ENCODE measurements at places on chromosomes 7 and 10. TPM values are rescaled to one million over a fixed set of nuclear protein-coding genes. Genes with fewer than 3 reads are reported as not detected.

The GDF2 gene
- total RNA-seq: not detected

The PRKG1 gene
- total RNA-seq: not detected

The OR6V1 gene
- total RNA-seq: not detected

The ZNF727 gene
- 0.46 TPM for total RNA-seq

The IDI2 gene
- not detected for total RNA-seq

The ZNF804B gene
- total RNA-seq: not detected

DNA sequence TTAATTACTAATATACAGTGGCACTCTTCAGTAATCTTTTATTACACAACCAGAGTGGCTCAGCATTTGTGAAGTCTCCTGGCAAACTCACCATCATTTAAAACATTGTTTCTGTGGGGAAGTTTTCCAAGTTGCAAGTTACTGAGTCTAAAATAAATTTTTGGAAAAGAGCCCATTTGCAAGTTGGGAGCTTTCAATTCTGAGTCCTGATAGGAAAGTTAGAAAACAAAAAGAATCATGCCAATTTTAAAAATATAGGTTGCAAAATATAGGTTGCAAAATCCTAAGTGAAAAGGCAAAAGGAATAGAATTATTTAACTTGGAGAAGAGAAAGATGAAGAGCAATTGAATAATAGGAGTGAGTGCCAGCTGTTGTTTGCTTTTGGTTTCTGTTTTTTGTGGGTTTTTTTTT is 378.8 kb upstream of the C7orf33 start:
- no peaks in the 10 kb centered on the region for H3K36me3 ChIP-seq
- no peak for DNase-seq
- no peaks in the 10 kb centered on the region for H3K4me1 ChIP-seq
- no peak overlapping the region for H3K4me3 ChIP-seq

DNA sequence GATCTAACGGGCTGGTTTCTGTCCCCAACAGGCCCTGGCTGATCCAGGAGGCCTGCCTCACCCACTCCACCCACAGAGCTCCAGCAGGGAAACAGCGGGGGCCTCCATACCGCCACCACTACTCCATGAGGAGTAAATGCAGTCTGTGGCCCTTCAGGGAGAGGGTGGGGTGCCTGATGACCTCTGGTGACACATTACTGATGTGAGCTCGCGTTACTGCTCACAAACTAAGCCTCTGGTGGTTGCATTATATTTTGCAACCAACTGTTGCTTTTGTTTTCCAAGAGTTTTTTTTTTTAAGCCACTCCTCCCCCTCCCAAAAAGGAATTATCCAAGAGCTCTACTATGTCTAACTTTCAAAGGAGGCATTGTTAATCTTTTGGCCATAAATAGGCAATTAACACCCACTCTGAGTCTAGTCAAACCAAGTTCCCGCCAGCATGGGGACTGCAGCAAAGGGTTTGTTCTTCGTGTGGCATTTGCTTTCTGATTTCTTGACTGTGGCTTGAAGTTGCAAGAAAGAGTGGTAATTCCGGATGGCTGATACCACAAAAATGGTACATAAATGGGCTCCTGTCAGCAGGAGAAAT is 72.6 kb downstream of the FAM53B start:
- H3K4me3 ChIP-seq: no peak overlapping the region
- no peaks in the 10 kb centered on the region for H3K27me3 ChIP-seq
- peaks cover 60% of the 10 kb centered on the region for H3K4me1 ChIP-seq
- peak overlapping the region; percentile 79 for H3K27ac ChIP-seq
- peaks cover 30% of the 10 kb centered on the region for H3K36me3 ChIP-seq
- DNase-seq: peak; percentile 21

GRCh38 chr7:75823198-75823910 is 9.7 kb upstream of the CCL24 start:
- H3K27ac ChIP-seq: no peak overlapping the region
- H3K4me1 ChIP-seq: no peaks in the 10 kb centered on the region
- no peaks in the 10 kb centered on the region for H3K36me3 ChIP-seq

DNA sequence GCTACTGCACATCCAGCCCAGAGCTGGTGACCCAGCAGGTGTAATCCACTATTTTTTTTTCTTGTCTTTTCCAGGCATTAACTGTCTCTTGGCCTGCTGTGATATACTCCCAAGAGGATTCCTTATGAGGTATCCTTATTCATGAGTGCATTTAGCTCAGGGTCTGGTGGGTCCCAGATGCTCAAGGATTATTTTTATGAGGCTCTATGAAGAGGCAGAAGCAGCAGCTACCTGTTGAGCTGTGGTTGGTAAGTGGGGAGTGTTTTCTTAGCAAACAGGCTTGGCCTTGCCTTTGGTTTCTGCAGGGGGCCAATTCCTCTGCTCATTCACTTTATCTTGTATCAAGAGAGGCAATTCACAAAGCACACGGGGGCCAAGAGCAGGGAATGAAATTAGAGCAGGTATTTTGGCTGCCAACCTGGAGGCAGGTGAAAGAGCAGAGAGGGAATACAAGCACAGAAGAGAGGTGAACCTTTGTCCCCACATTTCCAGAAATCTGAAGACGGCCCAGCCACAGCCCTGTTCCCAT is 221.6 kb downstream of the TMEM178B start:
- no peaks in the 10 kb centered on the region for H3K36me3 ChIP-seq
- DNase-seq: no peak
- H3K27ac ChIP-seq: no peak overlapping the region
- H3K27me3 ChIP-seq: peaks cover 6% of the 10 kb centered on the region
- no peak overlapping the region for H3K4me3 ChIP-seq

DNA sequence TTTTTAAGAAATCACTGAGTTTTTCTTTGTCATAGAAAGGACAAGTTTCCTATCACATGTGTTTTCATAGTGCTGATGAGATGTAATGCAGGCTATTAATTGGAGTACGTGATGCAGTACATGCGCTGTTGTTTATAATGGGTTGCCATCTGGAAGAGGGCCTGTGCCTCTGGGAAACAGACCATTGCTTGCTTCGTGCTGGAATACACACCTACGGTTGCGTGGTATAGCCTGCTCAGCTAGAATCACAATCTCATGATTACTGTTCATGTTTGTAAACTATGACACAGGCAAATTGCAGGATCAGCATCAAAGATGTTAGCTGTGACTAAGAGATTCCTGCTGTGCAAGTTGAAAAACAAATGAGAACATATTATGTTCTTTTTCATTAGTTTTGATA is 107.2 kb upstream of the STEAP1B start:
- no peak overlapping the region for H3K4me3 ChIP-seq
- H3K36me3 ChIP-seq: no peaks in the 10 kb centered on the region
- H3K27ac ChIP-seq: no peak overlapping the region
- H3K27me3 ChIP-seq: peaks cover 36% of the 10 kb centered on the region
- H3K4me1 ChIP-seq: no peaks in the 10 kb centered on the region

GRCh38 chr7:45434167-45434784 is 139.9 kb upstream of the ADCY1 start:
- H3K4me1 ChIP-seq: no peaks in the 10 kb centered on the region
- no peak overlapping the region for H3K4me3 ChIP-seq
- H3K36me3 ChIP-seq: no peaks in the 10 kb centered on the region
- H3K27me3 ChIP-seq: peaks cover 23% of the 10 kb centered on the region
- DNase-seq: no peak

DNA sequence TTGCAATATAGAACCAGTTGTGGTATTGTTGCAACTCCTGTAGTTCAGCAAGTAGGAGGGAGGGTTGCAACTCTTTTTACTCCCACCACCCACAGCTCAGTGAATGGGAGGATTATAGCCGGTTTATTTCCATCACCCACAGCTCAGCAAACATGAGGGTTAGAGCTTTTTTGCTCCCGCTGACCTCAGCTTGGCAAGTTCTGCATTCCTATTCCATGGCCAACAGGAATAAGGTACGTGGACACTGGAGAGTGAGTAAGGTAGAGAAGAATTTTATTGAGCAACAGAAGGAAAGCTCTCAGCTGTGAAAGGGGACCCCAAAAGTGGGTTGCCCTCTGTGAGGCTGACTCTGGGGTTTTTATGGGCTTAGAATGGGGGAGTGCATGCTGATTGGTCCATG is 167.1 kb upstream of the SMIM30 start:
- no peaks in the 10 kb centered on the region for H3K4me1 ChIP-seq
- no peaks in the 10 kb centered on the region for H3K36me3 ChIP-seq
- DNase-seq: no peak
- no peaks in the 10 kb centered on the region for H3K27me3 ChIP-seq
- H3K4me3 ChIP-seq: no peak overlapping the region

DNA sequence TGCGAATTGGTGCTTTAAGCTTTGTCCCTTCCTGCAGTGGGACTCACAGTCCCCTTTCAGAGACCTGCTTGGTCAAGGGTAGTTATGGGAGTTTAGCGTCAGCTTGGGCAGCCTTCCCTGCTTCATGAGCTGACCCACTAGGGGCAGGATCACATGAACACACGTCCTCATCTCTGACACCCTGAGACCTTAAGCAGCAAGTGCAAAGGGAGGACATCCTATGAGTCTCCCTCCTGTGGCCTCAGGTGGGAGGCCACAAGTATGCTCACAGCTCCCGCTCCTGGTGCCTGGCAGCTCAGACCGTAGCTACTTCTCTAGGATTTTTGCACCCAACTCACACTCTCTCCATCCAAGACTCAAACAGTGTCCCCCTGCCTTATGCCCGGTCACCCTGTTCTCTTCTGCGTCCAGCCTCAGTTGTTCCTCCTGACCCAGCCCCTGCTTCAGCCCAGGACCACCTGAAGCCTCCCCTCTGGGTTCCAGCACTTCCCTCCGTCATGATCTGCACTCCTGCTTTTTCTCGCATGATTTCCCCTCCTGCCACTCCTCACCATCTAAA is 136.6 kb upstream of the FAM20C start:
- no peak for DNase-seq
- H3K27me3 ChIP-seq: no peaks in the 10 kb centered on the region
- no peaks in the 10 kb centered on the region for H3K36me3 ChIP-seq
- H3K4me1 ChIP-seq: no peaks in the 10 kb centered on the region
- no peak overlapping the region for H3K27ac ChIP-seq

DNA sequence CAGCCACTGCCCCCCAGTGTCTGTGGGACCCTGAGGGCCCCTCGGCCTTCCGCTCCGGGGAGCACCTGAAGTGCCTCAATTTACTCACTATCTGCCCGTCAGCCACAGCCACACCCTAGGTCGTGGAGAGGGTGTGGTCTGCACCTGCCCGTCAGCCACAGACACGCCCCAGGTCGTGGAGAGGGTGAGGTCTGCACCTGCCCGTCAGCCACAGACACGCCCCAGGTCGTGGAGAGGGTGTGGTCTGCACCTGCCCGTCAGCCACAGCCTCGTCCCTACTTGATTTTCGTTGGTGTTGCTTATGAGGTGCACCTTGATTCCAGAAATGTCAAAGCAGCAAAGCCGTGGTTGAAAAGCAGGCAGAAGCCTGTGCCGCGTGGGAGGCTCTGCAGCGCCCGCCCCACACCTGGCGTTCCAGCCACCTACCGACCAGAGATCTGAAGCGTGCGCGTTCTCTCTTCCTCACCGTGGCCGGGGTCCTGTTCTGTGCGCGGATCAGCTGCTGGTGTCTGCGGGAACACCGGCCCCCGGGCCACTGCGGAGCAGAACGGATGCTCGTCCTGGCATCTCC is 101.6 kb downstream of the DYNC2I1 start:
- H3K36me3 ChIP-seq: no peaks in the 10 kb centered on the region
- peak; percentile 56 for DNase-seq
- peaks cover 15% of the 10 kb centered on the region for H3K4me1 ChIP-seq
- no peak overlapping the region for H3K27ac ChIP-seq
- peak overlapping the region; percentile 62 for H3K4me3 ChIP-seq

DNA sequence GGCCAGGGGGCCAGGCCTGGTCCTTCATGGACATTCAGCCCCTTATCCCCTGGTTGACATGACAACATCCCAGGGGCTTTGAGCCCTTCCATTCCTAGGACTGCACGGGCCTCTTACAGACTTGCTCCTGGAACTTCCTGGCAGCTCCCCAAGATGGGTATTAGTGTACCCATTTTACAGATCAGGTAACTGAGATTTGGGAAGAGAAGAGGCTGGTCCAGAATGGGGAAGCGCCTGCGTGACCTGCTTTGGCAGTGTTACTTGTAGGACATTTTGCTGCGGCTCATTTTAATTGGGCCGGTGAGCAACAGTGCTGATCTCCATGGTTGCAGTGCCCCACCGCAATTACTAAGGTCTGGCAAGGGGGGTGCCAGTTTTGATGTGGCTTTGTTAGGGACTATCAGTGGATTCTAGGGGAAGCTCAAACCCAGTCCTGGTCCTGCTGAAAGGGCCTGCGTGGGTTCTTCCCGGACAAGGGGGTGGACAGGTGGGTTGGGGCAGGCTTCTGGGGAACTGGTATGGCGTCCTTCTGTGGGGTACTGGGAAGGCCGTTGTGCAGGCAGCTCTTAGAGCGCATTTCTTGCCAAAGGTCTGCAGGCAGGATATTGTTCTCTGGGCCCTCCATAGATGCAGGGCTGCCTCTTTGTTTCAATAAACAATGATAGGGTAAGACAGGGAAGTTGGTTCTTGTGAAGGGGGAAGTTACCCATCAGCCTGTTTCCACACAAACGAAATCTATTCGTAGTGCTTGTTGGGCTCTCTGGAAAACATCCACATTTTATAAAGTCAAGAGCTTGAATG is 137.6 kb downstream of the RGS10 start:
- no peak overlapping the region for H3K4me3 ChIP-seq
- peaks cover 8% of the 10 kb centered on the region for H3K4me1 ChIP-seq
- no peak overlapping the region for H3K27ac ChIP-seq
- no peak for DNase-seq
- no peaks in the 10 kb centered on the region for H3K36me3 ChIP-seq

DNA sequence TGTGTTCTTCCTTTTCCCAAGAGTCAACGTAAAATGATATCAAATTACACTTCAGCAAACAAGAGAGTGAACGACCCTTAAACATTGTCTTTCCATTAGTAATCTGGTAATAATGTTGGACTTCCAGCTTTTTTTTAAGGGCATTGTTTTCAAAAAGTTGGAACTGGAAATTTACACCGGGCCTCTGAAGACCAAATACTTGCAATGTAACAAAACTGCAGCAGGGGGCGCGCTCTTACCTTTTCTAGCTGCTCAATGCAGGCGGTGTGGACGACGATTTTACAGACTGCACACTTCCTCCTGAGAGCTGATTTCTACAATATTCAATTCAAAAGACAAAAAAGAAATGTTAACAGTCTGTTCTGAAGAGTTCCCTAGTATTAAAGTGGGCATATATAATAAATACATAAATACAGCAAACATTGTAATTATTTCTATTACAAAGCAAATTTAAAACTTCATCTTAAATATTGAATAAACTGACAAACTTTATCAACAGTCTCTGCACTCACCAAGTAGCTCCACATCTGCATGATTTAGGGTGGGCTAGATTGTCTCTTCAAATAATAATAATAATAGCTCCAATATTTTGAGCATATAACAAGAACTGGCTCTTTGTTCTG is 190.4 kb downstream of the DGKI start:
- no peaks in the 10 kb centered on the region for H3K4me1 ChIP-seq
- H3K27ac ChIP-seq: no peak overlapping the region
- peak; percentile 70 for DNase-seq

DNA sequence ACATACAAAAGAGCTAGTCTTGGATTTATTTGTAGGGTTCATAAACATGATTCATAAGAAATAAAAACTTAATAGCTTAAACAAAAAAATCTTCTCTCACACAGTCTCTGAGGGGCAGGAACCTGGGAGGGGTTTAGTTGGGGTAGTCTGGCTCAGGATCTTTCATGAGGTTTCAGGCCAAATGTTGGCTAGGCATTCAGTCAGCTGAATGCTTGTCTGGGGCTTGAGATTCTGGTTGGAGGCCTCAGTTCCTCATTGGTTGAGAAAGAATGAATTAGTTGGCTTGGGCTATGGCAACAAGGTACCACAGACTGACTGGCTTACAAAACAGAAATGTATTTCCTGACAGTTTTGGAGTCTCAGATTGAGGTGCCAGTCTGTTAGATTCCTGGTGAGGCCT is 74.3 kb downstream of the ANKRD7 start:
- peaks cover 15% of the 10 kb centered on the region for H3K27me3 ChIP-seq
- no peaks in the 10 kb centered on the region for H3K4me1 ChIP-seq
- H3K27ac ChIP-seq: no peak overlapping the region

Data from activated CD4-positive, alpha-beta T cell treated with anti-CD3 and anti-CD28 coated beads, Interleukin-2, amount 10 ng/mL, durations not matched to agents 7 days and 5 days (primary cell).